WTC11 (cell line): ENCODE measurements at places on chromosomes 2 and 18. TPM values are rescaled to one million over a fixed set of nuclear protein-coding genes. Genes with fewer than 3 reads are reported as not detected.

TMEFF2 gene
- 0.87 to 2.4 TPM (median 2.3 TPM) in 3 replicates for total RNA-seq

ANKRD29 gene
- total RNA-seq: 3.3 to 4.9 TPM (median 3.7 TPM) in 3 replicates

- H3K4me3 ChIP-seq: no peak overlapping the region
- peaks cover 20% of the 10 kb centered on the region for H3K4me1 ChIP-seq
- H3K27me3 ChIP-seq: no peaks in the 10 kb centered on the region
- no peak for DNase-seq
- H3K36me3 ChIP-seq: no peaks in the 10 kb centered on the region
Measured at GRCh38 chr2:88095022-88095421, 27.4 kb downstream of the SMYD1 start.

GRCh38 chr2:12416600-12416999 lies 300.1 kb upstream of the TRIB2 start:
- H3K27ac ChIP-seq: no peak overlapping the region
- no peaks in the 10 kb centered on the region for H3K27me3 ChIP-seq
- peaks cover 11% of the 10 kb centered on the region for H3K36me3 ChIP-seq
- H3K4me3 ChIP-seq: no peak overlapping the region
- peaks cover 9% of the 10 kb centered on the region for H3K4me1 ChIP-seq
- no peak for DNase-seq

GRCh38 chr2:174656035-174656434 lies 58.4 kb upstream of the WIPF1 start:
- H3K36me3 ChIP-seq: peaks cover 4% of the 10 kb centered on the region; the same call in 1 of the 2 replicates
- no peak overlapping the region for H3K27ac ChIP-seq
- no peak for DNase-seq
- H3K4me3 ChIP-seq: no peak overlapping the region
- peaks cover 6% of the 10 kb centered on the region; the same call in 1 of the 2 replicates for H3K27me3 ChIP-seq
